ENCODE measurements at places on chromosomes 11 and 22.

- no peak for DNase-seq
These were observed 101.3 kb upstream of the E2F8 start for GRCh38 chr11:19342036-19342435.

GRCh38 chr11:27200779-27201453 lies 160.3 kb downstream of the BBOX1 start:
- no peak for DNase-seq

DNA sequence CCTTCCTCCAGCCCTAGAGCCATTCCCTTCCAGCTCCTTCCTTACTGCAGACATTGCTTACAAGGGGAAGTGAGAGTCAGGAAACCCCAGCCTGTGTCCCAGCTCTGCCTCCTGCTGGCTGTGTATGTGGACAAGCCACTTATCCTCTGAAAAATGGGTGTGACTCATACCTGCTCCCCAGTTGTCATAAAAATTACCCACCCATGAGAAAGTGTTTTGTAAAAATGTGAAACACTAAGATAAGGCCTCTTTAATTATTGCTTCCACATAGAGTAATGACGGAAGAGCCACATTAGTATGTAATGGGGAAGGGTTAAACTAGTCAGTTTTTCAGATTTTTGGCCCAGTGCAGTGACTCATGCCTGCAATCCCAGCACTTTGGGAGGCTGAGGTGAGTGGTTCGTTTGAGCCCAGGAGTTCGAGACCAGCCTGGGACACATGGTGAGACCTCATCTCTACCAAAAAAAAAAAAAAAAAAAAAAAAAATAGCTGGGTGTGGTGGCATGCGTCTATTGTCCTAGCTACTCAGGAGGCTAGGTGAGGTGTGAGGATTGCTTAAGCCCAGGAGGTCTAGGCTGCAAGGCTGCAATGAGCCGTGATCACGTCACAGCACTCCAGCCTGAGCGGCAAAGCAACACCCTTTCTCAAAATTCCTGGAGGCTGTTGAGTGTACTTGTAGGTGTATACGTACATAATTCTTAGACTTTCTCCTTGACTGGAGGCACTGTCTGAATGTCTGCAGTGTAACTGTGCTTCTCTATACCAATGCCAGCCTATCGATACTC lies 84.9 kb downstream of the CTTN start:
- no peak for DNase-seq

DNA sequence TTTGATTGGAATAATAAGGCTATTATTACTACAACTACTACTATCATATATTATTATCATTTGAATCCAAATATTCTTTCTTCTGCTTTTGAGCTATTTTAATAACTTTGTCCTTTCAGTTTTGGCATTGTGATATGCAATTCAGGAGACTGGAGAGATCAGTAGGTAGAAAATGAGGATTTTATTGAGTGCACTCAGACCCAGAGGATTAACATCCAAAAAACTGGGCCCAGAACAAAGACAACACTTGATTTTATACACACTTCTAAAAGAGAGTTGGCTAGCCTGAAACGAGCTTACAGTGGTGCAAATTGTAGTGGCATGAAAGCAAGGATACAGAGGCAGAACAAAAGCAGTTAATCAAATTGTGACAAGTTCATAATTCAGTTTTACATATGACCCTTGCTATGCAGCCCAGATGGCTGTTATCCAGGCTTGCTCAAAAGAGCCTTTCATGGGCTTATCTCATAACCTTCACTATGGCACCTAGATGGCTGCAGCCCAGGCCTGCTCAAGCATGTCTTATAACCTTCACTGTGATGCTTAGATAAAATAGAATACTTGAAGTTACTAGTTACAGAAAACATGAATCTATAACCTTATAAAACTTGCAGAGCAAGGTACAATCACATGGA lies 796.3 kb upstream of the RAG2 start:
- no peak for DNase-seq

DNA sequence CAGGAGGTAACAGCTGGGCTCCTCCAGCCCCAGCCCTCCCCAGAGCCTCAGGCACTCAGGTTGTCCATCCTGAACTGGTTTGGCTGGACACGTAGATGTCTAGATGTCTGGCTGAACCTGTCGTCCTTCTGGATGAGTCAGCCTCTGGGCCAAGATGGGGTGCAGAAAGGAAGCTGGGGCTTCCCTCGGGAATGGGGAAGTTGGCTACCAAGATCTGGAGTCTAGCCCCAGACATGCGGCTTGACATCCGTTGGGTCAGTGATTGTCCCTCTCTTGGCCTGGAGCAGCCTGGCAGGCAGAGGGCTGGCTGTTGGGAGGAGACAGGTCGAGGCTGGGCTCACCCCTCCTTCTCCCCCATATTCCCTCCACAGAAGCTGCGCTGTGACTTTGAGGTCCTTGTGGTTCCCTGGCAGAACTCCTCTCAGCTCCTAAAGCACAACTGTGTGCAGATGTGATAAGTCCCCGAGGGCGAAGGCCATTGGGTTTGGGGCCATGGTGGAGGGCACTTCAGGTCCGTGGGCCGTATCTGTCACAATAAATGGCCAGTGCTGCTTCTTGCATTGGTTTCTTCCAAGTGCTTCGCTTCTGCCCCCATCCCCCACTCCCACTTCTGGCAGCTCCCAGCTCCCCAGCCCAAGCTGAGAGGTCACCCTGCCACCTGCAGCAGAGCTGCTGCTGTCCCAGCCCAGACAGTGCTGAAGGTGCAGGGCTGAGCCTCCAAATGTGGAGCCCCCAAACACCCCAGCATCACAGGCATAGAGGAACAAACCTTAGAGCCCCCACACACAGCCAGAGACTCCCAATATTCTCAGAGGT lies 1.3 kb downstream of the CST6 start:
- no peak for DNase-seq

GRCh38 chr11:130404727-130405126 lies 23.7 kb downstream of the ADAMTS8 start:
- no peak for DNase-seq

DNA sequence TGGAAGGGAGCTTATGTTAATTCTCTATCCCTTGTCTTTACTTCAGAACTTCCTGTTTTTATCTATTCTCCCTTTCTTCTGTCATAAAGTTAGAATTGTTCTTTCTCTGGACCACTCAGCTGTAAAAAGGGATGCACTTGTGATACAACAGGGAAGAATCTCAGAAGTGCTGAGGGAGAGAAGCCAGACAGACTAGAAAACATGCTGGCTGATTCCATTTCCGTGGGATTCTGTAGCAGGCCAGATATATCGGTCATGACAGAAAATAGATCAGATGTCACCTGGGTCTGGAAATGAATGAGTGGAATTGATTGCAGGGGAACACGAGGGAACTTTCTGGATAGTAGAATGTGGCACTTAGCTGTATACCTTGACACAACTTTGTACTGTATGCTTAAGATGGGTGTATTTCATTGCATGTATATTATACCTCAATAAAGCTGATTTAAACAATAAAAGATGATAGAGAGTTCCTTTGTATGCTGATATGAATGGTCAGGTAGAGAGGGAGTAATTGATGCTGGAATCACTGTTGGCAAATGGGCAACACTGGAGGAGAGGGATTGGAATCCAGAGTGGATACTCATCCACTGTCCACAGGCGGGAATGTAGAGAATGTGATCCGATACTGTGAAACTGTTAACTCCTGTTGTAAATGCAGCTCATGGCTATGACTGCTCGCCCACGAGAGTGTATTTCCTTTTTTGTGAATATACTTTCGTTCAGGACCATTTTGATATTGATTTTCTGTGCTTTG lies 59.6 kb downstream of the ATXN10 start:
- DNase-seq = no peak

- DNase-seq = no peak
These were observed 101.0 kb downstream of the ME3 start for GRCh38 chr11:86571273-86571948.

GRCh38 chr22:17705546-17705945 lies 67.0 kb downstream of the BCL2L13 start:
- DNase-seq = no peak

GRCh38 chr22:41739576-41739975 lies 40.3 kb downstream of the MEI1 start:
- no peak for DNase-seq

DNA sequence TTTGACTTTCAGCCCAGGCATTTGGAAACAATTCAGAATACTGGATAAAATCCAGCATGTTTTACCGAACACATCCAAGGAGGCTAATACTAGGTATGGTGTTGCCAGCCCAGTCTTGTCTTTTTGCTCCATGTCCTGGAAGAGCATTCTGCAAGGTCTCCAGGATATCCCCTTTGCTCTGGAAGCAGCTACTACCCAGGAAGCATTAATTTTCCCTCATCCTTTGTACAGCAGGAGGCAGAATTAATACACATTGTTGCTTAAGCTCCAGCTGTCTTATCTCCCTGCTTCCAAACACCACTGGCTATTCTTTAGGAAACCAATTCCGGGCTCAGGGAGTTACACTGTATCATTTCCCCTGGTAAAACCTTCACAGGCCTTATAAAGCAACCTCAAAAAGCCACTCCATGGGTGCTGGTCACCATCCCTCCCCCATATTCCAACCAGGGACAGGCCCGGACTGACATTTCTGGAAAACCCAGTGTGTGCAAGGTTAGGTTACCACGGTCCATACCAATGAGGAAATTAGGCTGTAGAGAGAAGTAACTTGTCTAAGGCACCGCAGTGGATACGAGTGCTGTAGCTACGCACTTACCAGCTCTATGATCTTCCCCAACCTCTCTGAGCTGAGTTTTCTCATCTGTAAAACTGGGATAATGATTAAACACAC lies 1.5 kb upstream of the UBASH3B start:
- DNase-seq = no peak

DNA sequence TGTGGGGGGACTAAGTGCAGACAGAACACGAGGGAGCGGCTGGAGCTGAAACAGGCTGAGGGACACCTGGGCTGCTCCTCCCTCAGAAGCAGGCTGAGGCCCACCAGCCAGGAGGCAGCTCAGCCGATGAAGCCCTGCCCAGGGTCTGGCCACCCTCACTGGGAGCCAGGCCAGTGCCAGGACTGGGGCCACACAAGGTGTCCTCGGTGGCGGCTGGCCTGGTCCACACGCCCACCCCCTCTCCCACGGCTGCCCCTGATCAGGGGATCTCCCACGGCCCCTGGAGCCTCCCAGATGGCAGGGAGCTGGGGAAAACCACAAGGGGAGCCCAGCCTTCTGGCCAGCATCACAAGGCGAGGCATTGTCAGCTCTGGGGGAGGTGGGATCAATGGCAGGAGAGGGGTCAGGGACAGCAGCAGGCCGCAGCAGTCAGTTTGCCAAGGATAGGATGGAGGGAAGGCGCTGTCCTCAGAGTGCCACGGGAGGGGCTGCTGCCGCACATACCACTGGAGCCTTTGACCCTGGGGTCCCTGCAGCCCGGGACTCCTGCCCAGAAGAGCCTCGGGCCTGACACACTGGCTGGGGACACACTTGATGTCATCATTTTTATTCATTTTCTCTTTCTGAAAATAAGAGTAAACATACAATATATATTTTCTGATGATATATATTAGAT lies 11.7 kb upstream of the RASL10A start:
- DNase-seq = no peak

DNA sequence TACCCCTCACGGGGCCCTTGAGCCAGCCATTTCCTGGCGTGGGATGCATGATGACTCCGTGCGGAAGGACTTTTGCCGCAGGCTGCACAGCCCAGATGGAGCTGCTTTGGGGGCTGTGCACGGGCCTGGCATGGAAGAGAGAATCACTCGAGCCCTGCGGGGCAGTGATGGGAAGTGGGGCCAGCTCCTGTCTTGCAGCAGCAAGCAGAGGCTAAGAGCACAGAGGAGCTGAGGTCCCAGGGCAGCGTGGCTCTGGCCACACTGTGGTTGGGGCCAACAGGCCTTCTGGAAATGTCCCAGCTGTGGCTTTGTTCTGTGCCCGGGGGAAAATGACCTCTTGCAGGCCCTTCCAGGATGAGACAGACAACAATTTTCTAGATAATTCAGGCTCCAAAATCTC lies 92.7 kb upstream of the TIMP3 start:
- DNase-seq = no peak

DNA sequence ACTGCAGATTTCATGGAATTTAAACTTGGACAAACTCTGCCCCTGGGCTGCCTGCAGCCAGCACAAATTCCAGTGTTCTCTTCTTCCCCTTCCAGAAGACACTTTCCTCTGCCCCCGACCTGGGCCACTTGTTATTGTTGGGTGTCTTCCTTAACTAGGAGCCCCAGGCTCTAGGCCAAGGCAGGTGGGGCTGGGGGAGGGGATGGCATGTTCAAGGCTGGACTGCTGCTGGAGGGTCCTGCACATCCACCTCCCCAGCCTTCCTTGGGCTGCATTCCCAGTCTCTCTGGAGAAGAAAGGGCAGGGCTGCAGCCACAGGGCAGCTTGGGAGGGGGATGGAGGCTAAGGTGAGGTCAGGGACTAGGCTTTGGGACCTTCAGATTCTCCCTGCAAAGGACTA lies 11.5 kb upstream of the SLC22A6 start:
- no peak for DNase-seq
